ENCODE measurements at places on chromosomes 4 and X.

DNA sequence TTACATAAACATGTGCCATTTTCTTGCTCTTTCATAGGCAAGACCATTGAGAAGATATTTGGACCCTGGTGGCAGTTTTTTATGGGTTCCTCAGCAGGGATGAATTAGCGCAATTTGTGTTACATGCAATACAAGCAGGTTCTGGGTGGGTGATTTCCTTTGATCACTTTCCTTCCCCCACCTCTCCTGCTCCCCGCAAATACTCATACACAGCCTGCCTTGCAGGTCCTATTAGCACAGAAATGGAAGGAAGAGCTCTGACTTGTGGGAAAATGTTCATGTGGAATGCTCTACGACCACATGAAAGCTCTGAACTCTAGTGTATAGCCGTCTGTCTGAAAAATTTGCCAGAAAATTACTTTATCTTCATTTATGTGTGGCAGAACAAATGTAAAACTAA, 361.0 kb upstream of the FAT1 start:
- DNase-seq = no peak

DNA sequence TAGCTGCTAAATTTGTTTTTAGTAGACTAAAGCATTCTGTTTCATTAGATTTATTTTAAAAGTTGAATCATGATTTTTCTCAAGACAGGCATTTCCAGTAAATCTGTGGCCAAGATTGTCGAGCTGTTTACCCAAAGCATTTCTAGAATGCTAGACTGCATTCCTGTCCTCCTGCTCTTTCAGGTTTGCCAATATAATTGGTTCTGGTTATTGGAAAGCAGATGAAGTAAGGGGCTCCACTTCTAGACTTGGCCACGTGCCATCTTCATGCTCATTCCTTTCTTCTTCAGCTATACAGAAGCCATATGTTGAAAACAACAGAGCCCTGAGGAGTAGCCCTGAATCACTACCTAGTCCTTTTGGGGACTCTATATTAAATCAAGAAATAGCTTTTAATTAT, 62.5 kb downstream of the PGRMC2 start:
- DNase-seq = no peak

DNA sequence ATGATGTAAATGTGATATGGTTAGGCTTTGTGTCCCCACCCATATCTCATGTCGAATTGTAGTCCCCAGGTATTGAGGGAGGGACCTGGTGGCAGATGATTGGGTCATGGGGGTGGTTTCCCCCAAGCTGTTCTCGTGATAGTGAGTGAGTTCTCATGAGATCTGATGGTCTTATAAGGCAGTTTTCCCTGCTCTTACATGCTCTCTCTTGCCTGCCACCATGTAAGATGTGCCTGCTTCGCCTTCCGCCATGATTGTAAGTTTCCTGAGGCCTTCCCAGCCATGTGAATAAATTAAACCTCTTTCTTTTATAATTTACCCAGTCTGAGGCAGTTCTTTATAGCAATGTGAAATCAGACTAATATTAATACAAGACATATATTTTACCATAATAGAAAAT, 23.9 kb downstream of the BLOC1S4 start:
- DNase-seq = no peak

- DNase-seq = no peak
Measured at GRCh38 chr4:140141210-140141835, 12.7 kb downstream of the MAML3 start.

DNA sequence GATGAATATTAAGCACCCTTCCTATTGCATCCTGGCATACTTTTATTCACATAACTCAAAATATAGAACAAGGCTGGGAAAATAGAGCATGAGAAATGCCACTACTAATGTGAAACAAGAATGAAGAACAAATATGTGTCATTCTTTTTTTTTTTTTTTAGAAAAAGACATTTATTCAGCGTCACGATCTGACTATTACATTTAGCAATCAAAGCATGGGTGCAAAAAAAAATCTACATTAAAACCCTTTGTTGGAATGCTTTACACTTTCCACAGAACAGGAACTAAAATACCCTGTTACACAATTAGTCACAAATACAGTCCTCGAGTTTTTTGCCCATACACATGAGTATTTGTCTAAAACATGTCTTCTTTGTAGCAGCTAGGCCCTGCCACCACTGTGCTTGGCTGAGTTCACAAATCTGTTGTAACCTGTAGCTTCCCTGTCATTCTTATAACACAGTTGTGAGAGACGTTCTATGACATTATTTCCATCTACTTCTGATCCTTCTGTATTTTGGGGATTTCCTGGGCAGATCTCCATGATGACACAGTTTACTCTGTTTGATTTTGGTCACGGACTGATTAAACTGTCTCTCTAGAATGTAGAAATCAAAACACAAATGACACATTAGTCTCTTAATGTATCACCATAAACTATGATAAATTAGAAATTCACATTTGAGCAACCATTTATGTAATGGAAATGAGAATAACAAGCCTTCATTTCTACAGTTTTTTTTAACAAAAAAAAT, 9.4 kb upstream of the TET2 start:
- DNase-seq = no peak

- no peak for DNase-seq
Measured at GRCh38 chrX:95350774-95351488, 1333.7 kb upstream of the DIAPH2 start.

All from stimulated activated CD4-positive, alpha-beta T cell treated with anti-CD3 and anti-CD28 coated beads, Interleukin-15, amount 100 ng/mL, for 1 hour (primary cell).